ENCODE measurements at places on chromosomes 12 and 14.

DNA sequence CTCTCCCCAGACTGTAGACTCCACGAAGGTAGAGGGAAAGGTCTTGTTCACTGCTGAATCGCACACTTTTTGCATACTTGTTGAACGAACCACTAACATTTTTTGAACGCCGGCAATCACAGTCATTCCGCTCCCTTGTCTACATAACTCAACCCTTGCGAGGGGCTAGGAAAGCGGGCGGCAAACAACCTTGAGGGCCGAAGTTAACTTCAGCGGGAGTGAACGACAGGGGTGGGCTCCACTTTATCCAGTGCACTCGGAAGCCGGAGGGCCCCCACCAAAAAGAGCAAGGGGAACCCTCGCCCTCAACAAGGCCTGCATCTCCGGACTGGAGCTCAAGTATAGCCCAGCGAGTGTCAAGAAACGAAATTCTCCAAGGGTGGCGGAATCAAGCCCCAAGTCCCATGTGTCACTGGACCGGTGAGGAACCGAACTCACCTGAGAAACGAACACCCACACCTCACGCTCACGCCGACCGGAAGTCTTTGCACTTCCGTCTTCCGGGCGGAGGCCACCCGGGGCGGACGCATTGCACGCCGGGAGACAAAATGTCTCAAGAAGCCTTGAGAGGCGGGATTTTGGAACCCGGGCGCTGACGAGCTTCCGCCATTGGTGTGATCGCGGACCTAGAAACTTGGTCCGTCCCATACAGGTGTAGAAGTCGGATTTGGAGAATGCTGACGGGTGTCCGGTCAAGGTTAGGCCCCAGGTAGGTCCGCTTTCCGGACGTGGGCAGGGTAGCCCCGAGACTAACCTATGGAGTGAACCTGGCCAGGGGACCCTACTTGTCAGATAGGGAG, at the start of gene LLPH:
TSS of gene LLPH (minus strand) at position 484 of the 800 bp plus-strand sequence. CDS start 1,644 bp downstream, outside the sequence.
- peak; percentile 58 for DNase-seq

GRCh38 chr14:57761800-57762199, 104.1 kb downstream of the SLC35F4 start:
- DNase-seq: no peak

- no peak for DNase-seq
These were observed 325.2 kb upstream of the DIO2 start for GRCh38 chr14:80536456-80536855.

DNA sequence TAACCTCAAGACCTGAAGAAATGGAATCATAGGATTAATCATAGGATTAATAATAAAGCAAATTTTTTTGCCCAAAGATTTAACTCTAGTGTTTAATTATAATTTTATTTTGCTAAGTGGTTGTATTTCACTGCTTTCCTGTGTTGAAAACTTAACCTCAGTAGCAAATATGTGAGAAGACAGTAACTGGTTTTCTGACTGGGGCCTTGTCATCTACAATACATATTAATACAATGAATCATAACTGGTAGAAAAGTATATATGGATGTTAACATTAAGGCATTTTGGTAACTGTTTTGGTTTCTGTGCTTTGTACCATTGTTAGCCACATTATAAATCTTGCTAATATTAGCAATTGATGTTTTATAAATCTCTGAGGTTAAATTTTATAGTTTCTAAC, 92.2 kb downstream of the ACSS3 start:
- DNase-seq: peak; percentile 2

DNA sequence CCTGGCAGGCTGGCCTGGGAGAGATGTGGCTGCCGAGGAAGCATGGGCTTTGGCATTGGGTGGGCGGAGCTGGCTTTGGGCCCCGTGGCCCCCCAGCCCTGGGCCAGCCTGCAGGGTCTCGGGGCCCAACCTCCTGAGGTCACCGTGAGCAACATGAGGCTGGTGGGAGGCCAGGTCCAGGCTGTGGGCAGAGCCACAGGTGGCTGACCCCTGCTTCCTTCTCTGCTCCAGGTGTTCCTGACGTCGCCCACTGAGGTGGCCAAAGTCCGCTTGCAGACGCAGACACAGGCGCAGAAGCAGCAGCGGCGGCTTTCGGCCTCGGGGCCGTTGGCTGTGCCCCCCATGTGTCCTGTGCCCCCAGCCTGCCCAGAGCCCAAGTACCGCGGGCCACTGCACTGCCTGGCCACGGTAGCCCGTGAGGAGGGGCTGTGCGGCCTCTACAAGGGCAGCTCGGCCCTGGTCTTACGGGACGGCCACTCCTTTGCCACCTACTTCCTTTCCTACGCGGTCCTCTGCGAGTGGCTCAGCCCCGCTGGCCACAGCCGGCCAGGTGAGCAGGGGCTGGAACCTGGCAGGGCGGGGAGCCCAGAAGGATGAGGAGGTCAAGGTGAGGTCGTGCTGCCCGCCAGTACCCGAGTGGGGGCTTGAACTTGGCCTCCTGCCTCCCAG, 5.5 kb downstream of the SLC25A47 start:
- no peak for DNase-seq

DNA sequence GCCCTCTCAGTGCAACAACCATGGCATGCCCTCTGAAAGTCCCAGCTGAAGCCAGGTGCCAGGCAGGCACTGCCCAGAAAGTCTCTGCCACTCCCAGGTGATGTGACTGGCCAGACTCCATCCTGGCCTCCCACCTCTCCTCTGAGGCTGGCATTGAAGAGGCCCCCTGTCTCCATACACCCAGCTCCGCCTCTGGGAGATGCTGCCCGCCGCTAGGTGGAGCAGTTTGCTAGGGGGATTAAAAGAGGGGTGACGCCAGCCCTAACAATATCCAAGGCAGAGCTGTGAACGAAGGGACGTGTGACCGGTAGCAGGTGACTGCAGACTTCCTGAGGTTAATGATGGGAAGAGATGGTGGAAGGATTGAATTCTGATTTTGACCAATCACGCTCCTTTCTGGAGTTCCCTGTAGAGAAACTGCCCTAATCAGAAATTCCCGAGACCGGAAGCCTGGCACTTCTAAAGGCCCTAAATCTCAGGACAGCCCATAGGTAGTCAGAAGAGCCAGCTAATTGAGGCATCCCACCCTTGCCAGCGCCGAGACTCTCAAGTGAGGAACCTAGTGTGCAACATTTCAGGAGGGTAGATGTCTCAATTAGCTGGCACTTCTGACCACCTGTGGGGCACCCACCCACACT, 8.3 kb upstream of the PLEK2 start:
- no peak for DNase-seq

GRCh38 chr14:22333422-22334274, 255.4 kb downstream of the DAD1 start:
- peak; percentile 1 for DNase-seq

Measured in H54 (cell line).